ENCODE measurements at places on chromosomes 4 and X.

- DNase-seq: peak; percentile 88
Observed at GRCh38 chr4:54440394-54441136, 211.5 kb downstream of the PDGFRA start.

GRCh38 chrX:3743801-3744439 is 30.5 kb upstream of the PRKX start:
- DNase-seq: no peak

DNA sequence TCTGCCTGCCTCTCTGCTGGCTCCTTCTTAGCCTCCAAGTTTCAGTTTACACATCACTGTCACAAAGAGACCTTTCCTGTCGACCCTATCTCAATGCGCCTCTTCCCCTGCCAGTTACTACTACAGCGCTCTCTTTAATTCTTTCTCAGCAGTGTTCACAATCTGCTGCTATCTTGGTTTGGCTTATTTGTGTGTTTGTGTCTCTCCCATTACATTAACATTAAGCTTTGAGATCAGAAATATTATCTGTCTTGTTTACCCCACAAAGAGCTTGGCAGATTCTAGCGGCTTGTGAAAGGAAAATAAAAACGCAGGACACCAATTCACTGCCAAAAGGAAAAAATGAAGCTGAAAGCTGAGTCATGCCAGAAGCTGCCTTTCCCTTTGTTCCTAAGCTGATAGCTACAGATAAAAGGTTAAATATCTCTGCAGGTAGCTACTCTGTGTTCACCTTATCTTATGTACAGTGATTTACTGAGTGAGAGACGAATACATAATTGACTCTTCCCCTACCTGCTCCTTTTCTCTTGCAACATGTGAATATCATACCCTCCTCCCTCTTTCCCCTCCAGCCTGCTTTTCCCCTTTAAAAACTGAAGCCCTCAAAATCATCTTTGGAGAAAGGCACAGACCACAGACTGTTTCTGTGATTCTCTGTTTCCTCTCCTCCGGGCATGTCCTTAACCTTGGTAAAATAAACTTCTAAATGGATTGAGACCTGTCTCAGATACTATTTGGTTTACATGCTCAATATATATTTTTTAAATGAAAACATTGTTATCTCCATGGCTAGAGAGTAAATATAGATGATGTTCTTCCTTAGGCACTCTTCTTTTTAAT is 19.3 kb upstream of the SLC9A7 start:
- DNase-seq: no peak

DNA sequence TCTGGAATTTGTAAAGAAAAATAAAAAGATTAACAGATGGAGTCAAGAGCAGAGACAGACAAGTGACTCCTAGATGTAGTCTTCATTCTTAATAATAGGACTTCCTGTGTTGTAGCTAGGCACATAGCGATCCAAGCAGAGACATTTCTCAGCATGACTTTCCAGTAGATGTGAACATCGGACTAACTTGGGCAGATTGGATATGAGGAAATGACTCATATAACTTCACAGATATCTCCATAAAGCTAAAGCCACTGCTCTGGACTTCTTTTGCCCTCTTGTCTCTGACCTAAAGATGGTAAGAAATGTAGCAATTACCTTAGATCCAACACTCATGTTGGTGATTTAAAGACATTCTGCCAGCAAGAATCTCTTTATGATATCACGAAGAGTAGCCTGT is 131.7 kb downstream of the EPHA5 start:
- no peak for DNase-seq

GRCh38 chr4:84147831-84148230 is 351.3 kb downstream of the NKX6-1 start:
- DNase-seq: no peak

DNA sequence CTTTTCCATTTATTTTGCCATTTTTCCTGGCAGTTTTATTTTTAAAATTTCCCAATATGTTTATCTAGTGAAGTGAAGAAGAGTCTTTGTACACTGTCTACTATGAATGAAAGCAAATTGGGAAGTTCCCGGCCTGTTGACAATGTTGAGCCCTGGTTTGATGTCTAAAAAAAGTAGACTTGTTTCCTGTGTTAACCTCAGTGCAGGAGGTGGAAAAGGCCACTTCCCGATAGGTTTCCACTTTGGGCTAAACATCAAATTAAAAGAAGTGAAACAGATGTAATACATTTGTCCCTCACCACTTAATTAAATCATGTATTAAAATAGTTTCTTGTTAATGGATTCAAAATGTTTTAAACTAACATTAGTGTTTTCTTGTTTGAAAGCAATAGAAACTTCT is 30.0 kb downstream of the BBS12 start:
- DNase-seq: peak; percentile 57

- DNase-seq: no peak
Observed at GRCh38 chrX:68462197-68462596, 28.9 kb upstream of the OPHN1 start.

DNA sequence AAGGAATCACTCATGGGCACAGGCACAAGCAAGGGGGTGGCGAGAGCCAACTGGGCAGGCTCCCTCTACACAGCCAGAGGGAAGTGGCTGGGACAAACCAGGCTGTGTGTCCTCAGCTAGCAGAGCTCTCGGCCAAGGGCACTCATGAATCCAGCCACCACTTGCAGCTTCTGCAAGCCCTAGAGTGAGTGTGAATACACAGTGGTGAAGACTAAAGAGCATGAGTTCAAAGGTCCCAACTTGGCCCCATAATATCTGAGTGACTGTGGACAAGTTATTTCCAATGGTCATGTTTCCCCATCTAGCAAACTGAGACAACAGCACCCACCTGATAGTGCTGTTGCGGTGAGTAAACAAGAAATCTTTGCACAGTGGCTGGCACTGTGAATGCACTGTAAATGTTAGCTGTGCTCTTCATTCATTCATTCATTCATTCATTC is 51.7 kb downstream of the ADGRG2 start:
- DNase-seq: peak; percentile 0

DNA sequence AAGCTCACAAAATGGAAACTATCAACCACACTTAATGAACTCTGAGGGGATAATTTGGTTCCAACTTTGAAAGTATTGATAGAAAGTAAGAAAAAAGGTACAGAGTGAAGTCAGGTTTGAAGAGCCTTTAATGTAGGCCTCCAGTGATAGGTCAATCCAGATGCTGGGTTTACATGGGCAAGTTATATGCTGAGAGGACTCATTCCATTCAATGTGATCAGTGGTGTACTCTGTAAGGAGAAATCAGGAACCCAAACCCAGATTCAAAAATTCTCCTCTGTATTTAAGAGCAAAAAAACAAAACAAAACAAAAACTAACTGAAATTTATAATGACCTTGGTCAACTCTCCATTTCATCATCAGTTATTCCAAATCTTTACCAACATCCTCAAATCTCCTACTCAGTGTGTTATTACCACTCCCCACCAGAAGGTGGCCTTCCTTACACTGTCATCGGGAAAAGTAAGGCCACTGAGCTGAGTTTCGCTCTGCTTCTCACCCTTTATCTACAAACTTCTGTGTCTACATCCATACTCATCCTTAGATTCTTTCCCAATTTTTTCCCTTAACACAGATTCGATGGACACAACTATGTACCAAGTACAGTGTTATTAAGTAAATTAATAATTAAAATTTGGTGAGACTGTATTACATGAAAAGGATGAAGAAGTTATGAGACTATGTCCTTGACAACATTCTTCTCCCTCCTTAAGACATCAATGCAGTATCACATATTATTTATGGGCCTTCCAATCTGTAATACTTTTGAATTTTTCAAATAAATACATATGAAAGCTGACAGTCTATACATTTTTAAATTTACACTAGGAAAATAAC is 88.3 kb downstream of the ZAR1 start:
- DNase-seq: peak; percentile 80

DNA sequence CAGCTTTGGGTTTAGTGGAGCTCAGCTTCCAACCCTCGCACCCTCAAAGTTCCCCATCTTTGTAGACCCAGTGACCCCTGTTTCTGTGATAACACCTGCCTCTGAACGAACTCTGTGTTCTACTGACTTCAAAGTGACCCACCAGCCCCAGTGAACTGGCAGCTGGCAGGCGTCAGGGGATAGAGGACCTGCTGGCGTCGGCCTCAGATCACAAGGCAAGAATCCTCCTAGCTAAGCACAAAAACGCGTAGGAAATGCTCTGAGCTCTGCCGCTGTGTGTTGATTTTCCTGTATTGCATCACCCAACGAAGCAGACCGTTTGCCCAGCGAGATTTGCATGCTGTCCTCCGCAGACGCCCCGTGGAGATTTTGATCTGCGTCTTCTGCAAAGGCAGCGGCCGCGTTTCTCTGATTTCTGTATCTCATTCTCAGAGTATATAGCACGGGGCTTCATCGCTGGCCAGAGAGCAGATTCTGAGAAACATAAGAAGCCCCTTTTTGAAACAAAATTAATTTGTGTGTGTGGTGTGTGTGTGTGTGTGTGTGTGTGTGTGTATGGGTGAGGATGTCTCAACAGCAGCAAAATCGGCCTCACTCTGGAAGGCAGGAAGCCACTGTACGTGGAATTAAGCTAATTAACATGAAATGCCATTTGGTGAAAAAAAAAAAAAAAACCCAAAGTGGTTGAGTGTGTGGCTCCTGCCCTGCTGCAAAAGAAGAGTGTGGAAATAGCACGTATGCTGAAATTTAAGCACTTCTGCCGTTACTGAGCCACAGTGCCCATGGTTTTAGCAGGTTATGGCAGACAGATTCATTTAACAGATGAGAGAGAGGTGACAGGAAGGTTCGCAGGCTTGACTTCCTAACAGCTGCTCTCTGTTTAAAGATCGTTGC is 29.2 kb upstream of the ASMTL start:
- peak; percentile 55 for DNase-seq

DNA sequence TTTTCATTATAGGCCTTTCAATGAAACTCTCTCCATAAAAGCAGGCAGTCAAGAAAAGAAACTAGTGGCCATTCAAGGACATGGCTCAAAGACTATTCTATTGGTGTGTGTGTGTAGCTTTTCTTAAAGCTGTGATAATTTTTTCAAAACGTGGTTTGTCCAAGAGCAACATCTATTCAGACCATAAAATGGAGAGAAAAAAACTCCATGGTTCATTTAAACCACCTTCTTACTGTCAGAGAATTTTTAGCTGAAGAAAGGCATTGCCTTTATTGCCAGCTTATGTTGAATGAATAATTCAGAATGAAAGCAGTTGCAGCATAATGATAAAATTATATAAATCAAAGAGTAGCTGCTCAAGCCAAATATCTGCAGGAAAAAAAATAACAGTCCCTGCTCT is 325.5 kb downstream of the PCDH18 start:
- no peak for DNase-seq

GRCh38 chrX:50483283-50483682 is 12.7 kb upstream of the DGKK start:
- no peak for DNase-seq

GRCh38 chrX:53080628-53081580 is 1.3 kb upstream of the TSPYL2 start:
- DNase-seq: no peak

DNA sequence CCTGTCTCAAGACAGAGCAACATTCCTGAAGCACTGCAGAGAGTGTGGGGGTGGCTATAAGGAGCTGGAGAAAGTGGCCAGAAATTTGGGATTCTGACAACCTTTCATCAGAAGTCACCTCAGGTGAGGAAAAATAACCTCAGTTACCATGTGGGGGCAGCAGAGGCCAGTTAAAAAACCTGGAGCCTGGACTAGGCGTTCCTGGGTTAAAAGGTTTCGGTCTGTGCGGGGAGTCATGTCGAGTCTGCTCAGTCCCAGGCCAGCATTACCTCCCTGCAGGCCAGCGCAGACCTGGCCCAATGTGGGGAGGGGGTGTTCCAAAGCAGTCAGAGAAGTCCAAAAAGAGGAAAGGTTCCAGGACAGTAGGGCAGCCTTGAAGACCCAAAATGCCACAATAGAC is 10.9 kb upstream of the NALF2 start:
- no peak for DNase-seq

GRCh38 chrX:125954236-125954635 is 211.9 kb downstream of the DCAF12L2 start:
- no peak for DNase-seq

DNA sequence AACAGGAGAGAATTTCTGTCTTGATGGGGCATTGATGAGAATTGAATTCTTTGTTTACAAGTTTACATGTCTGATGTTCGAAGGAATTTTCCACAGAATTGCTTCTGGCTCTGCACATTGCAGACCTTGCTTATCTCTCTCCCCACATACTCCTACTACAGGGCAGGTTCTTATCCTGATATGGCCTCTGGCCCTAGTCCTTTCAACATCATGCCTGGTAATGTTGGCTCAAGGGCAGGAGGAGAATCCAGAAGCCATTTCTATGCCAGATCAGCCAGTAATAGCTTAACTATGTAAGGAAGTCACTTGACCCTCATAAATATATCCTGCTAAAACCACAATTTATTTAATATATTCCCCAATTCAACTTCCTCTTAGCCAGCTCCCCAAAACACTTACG is 24.3 kb upstream of the TSPAN5 start:
- DNase-seq: no peak

GRCh38 chr4:38688676-38689355 is 24.8 kb downstream of the KLF3 start:
- DNase-seq: no peak

DNA sequence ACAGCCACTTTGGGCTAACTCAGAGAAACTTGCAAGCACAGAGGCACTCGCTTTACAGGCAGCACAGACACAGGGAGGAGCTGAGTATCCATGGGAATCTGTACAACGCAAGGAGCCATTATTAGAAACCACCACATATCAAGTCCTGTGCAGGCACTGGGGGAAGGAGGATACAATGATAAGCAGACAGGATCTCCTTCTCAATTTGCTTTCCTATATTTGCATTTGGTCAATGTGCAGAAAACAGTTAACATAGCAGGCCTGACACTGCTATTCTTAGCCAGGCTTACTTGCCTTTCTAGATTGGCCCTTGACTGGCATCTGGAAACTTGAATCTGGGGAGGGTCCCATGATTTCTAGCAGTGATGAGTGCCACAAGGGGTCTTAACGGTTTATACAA is 65.8 kb downstream of the TEC start:
- DNase-seq: no peak

DNA sequence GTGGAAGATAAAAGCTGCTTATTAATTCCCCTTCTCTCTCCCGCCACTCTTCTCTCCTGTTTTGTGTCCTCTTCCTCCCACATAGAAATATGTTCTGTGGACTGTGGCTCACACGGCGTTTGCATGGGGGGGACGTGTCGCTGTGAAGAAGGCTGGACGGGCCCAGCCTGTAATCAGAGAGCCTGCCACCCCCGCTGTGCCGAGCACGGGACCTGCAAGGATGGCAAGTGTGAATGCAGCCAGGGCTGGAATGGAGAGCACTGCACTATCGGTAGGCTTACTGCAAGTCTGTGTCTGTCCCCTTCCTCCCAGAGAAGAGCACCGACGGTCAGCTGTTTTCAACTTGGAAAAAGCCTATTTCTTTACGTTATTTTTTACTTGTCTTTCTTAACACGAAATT is 229.1 kb downstream of the DCTD start:
- no peak for DNase-seq

- DNase-seq: peak; percentile 12
Observed at GRCh38 chr4:5708449-5709206, at the start of gene EVC2. Gene EVC2, minus strand, starts transcription at chr4:5708559. Its CDS starts 46 bp downstream, at chr4:5708513.

DNA sequence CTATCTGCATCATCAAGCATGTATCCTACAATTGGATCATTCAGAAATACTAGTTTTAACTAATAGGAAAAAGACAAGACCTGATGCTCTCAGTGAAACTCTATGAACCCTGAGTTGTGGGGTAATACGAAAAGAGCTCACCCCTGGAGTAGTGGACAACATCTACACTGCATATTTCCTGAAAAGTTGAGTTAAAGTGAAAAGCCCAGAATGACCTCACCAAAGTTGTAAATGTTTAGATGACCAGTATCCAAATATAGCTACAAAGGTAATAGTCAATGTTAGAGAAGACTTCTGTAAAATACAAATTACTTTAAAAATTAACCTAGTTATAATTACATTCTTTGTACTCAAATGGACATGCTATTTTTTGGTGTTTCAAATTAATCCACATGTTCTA is 52.8 kb upstream of the SRPX start:
- DNase-seq: no peak

- no peak for DNase-seq
Observed at GRCh38 chrX:120823556-120823955, 52.1 kb downstream of the CT47B1 start.
